ENCODE measurements at places on chromosomes 11 and 22.

- no peak for DNase-seq
These were observed 189.2 kb downstream of the CSNK2A3 start for GRCh38 chr11:11163669-11164333.

- DNase-seq, result no peak
These were observed 14.9 kb upstream of the MIEF1 start for GRCh38 chr22:39486951-39487825.

GRCh38 chr11:75389276-75389605 lies 10.1 kb upstream of the RPS3 start:
- DNase-seq, result no peak

GRCh38 chr11:44912270-44912987 lies 38.3 kb downstream of the TP53I11 start:
- DNase-seq, result no peak

- DNase-seq, result peak; percentile 25
These were observed 4.2 kb downstream of the MYRF start for GRCh38 chr11:61756452-61757212.

GRCh38 chr11:70493089-70493474 lies 94.8 kb downstream of the CTTN start:
- no peak for DNase-seq

DNA sequence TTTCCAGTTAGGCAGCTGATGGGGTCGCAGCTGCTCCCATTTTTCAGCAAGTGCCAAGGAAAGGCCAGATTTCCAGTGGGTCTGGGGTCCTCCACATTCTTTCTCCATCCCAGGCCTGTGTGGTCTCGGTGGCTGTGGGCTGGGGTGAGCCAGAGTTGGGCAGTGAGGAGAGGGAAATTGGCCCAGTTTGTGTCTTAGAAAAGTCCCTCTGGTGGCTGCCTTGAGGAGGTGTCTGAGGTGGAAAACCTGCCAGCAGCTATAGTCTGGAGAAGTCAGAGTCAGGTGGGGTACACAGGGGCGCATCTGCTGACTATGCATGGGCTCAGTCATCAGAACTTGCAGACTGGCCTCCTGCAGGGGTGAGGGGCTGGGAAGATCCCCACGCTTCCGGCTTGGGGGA lies 30.5 kb downstream of the MRGPRD start:
- DNase-seq, result no peak

GRCh38 chr11:83639995-83640758 lies 354.0 kb upstream of the CCDC90B start:
- no peak for DNase-seq

DNA sequence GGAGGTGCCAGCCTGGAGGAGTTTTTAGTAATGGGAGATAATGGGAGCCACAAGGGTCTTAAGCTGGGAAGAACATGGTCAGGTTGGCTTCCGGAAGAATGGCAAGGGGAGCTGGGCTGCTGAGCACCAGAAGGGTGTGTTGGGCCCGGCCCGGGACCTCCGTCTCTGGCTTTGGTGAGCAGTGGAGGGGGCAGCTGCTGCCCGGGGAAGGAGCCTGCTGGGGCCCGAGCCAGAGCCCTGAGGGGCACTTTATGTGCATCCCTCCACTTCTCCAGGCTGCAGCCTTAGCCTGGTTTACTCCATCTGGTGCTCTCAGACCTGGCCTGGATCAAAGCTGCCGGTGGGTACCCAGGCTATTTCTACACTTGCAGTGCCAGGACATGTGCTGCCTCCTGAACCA lies 8.7 kb upstream of the NPAS4 start:
- no peak for DNase-seq

- DNase-seq, result no peak
These were observed 4.3 kb downstream of the CYB561A3 start for GRCh38 chr11:61357233-61357893.

GRCh38 chr11:17924713-17925112 lies 88.1 kb downstream of the SERGEF start:
- no peak for DNase-seq

DNA sequence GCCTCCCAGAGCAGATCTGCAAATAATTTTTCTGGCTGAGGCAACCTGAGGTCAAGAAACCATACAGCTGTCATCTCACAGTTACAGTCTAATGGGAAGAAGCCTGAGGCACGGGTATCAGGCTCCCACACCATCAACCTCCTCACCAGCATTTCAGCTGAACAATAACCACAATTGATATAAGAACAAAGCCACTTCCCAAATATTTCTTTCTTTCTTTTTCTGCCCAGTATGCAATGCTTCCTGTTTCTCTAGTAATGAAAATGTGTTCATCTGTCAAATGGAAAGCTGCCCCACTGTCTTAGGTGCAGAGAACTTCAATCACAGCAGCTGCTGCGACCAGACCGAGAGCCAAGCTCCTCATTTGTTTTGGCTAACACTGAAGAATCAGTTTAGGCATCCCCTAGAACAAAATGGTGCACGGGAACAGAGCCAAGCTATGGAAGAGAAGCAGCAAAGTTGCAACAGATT lies 108.4 kb downstream of the BLID start:
- DNase-seq, result no peak

DNA sequence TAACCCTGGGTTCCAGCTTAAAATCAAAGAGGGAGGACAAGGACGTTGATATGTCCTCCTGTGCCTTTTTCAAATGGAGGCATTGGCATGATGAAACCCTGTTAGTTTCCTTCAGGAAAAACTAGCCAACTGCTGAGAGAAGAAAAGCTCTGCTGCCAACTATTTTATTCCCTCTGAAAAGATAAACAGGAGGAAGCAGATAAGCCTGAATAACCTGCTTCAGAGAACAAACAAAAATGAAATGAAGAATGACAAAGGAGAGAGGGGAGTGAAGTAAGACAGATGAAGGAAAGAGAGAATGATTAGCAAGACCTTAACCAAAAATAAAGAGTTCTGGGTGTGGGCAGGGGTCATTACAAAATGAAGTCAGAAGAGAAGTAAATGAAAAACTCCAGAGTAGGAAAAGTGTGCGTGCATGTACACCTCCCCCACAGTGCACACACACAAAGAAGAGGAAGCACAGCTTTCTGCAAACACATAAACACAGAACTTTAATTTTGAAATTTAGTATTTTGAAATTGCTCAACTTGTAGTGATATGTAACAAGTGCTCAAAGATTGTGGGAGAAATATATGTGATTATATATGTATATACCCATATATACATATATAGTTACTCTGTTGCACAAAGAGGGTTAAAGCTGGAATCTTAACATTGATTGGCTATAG lies 332.2 kb downstream of the LUZP2 start:
- no peak for DNase-seq

- no peak for DNase-seq
These were observed 3.7 kb upstream of the SPON1 start for GRCh38 chr11:13958641-13959400.

GRCh38 chr11:20541503-20541902 lies 57.9 kb upstream of the SLC6A5 start:
- no peak for DNase-seq
